ENCODE measurements at places on chromosomes 4 and X. TPM values are rescaled to one million over a fixed set of nuclear protein-coding genes. Genes with fewer than 3 reads are reported as not detected.
A peak's percentile ranks its signal among the peaks of the same experiment; 100 is the strongest.

The SPANXN4 gene
- not detected for total RNA-seq

The NIPAL1 gene
- total RNA-seq, result 5.4 TPM

The CLCN4 gene
- total RNA-seq, result 15.3 TPM

The NDP gene
- total RNA-seq, result 4.6 TPM

DNA sequence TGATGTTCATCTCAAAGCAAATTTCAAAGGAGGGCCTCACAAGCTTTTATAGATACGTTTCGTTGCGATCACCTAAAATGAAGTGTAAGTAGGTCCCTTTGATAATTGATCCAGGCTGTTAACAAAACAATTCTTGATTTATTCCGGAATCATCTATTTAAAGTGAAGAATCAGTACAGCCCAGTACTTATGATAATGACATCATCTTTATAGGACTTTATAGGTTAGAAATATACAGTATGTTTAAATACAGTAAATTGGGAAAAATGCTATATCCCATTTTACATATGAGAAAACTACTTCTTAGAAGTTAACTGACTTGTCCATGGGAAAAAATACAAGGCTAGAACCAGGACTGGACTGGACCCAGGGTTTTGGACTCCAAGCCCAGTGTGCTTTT lies 3.7 kb downstream of the PTCHD1 start:
- no peaks in the 10 kb centered on the region for H3K27me3 ChIP-seq
- no peak overlapping the region for H3K27ac ChIP-seq
- no peaks in the 10 kb centered on the region for H3K36me3 ChIP-seq
- no peaks in the 10 kb centered on the region for H3K4me1 ChIP-seq

DNA sequence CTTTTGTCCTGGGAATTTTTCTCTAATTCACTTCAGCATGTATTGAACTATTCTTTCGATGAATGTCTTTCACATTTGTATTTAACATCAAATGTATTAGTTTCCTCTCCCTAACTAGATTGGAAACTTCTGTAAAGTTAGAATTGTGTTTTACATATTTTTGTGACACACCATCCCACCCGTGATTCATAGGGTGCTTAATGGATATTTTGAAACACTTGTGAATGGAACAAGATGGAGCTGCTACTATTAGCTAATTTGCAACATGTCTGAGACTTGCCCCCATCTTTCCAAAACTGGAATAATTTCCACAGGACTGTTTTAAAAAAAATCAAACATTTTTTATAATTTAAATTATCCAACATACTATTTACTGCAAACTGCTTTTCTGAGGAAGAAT lies 30.2 kb upstream of the GNPDA2 start:
- no peak overlapping the region for H3K27ac ChIP-seq
- H3K4me1 ChIP-seq, result no peaks in the 10 kb centered on the region
- H3K27me3 ChIP-seq, result no peaks in the 10 kb centered on the region
- H3K36me3 ChIP-seq, result no peaks in the 10 kb centered on the region
- DNase-seq, result no peak

- H3K36me3 ChIP-seq, result no peaks in the 10 kb centered on the region
- no peak overlapping the region for H3K27ac ChIP-seq
- no peaks in the 10 kb centered on the region for H3K4me1 ChIP-seq
- no peak overlapping the region for H3K4me3 ChIP-seq
Observed at GRCh38 chr4:31283679-31284078, 563.5 kb downstream of the PCDH7 start.

GRCh38 chrX:103393487-103393886 lies 17.1 kb downstream of the BEX3 start:
- no peaks in the 10 kb centered on the region for H3K36me3 ChIP-seq
- no peaks in the 10 kb centered on the region for H3K27me3 ChIP-seq
- no peak for DNase-seq
- H3K4me1 ChIP-seq, result no peaks in the 10 kb centered on the region

DNA sequence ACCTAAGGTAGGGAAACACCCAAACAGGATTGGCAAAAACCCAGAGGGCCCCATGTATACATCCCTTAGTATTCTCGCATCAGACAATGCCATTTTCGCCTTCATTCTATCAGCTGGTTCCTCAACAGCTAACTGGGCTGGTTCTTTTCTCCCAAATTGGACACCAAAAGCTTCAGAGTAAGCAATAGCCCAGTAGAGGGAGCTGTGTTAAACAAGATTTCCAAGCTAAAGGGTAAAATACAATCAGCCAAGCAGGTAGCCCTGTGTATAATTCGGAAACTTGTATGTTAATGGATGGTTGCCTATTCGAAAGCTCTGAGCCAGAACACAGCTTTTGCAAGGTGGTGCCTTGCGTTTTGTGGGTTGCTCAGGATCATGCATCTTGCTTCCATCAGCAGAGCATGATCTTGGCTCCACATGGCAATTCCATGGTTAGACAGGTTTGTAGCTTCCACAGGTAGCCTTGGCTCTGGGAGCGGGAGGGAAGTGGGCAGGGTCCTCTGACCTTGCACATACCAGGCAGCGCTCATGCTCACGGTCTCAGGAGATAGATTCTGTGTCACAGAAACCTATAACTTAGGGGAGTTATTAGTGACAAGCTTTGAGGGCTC lies 115.2 kb upstream of the LNX1 start:
- no peak overlapping the region for H3K27ac ChIP-seq
- no peaks in the 10 kb centered on the region for H3K27me3 ChIP-seq
- H3K4me3 ChIP-seq, result no peak overlapping the region
- peak; percentile 13 for DNase-seq
- no peaks in the 10 kb centered on the region for H3K4me1 ChIP-seq
- H3K36me3 ChIP-seq, result no peaks in the 10 kb centered on the region

GRCh38 chrX:39941332-39941920 lies 156.3 kb downstream of the BCOR start:
- no peak for DNase-seq
- no peaks in the 10 kb centered on the region for H3K27me3 ChIP-seq
- no peaks in the 10 kb centered on the region for H3K36me3 ChIP-seq
- no peak overlapping the region for H3K4me3 ChIP-seq
- no peak overlapping the region for H3K27ac ChIP-seq

GRCh38 chr4:170772429-170772828 lies 682.7 kb upstream of the AADAT start:
- H3K27ac ChIP-seq, result no peak overlapping the region
- no peak overlapping the region for H3K4me3 ChIP-seq
- H3K4me1 ChIP-seq, result no peaks in the 10 kb centered on the region
- no peaks in the 10 kb centered on the region for H3K27me3 ChIP-seq
